ENCODE measurements at places on chromosomes 6 and 20.

GRCh38 chr6:117506180-117506835, 23.8 kb downstream of the DCBLD1 start:
- DNase-seq: no peak

DNA sequence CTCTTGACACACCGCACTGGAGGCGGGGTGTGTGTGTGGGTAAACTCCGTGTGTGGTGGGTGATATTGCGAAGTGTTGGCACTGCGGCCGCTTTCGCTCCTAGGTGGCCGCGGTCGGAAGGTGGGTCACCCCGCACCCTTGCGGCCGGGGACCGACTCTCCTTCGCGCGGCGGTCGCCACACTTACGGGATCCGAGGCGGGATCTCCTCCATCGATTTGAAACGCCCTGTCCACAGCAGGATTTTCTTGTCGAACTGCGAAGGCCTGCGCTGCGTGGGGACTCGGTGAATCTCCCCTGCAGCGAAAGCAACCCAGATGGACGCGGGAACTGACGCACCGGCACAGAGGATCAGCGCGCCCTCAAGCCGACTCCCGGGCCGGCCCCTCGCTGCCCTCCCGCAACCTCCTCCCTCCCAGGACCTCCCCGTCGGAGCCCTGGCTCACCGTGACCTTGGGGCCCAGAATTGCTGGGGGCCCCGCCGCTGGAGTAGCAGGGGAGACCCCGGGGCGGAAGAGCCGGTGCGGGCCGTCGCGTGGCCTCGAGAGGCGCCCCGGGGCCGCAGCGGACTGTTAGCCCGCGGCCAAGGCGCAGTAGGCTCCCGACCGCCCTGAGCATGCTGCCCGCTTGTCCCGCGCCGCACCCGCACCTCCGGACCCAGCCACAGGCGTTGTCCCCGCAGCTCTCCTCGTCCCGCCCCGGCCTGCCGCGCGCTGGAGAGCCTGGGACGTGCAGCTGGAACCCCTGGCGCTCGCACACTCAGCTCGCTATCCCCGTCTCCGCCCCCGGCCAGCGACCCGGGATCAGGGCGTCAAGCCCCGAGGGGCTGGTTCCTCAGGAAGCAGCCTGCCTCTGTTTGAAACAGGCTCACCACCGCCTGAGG, at the start of gene FAM162B:
Gene FAM162B, minus strand, starts transcription at position 759 of the 881 bp plus-strand sequence. Its CDS starts 143 bp downstream, at position 616.
- no peak for DNase-seq

GRCh38 chr6:124958149-124958548, 4.1 kb upstream of the RNF217 start:
- DNase-seq: no peak

DNA sequence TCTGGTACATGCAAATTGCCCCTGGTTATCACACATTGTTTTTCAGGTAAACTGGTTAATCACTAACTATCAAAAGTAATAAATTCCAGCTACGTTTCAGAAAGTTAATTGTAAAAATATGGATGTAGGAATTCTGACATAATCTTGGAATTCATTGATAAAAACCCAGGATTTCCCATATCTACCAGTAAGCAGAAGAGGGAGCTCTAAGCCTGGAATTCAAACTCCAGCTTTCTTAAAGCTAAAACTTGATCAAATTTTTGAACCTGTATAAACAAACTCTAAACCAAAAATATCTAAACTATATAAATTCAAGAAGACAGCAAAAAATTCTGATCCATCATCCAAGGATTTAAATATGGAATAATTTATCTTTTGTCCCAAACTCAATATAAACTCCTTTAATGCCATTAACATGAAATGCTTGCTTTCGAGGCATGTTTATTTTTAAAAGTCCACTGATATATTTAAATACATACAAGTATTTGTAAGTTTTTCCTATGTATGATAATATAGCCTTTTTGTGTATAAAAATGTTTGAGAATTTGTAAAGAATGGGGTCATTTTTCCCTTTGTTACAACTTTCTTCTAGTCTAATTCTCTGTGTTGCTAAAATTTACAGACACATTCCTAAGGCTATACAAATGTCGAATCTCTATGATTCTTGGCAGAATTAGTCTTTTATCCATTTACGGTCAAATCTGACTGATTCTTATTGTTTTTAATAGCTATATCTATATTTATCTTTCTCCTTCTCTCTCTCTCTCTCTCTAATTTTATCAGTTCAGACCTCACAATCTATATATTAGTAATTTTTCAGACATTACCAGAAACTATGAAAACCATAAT, 91.4 kb upstream of the RNF217 start:
- DNase-seq: no peak

DNA sequence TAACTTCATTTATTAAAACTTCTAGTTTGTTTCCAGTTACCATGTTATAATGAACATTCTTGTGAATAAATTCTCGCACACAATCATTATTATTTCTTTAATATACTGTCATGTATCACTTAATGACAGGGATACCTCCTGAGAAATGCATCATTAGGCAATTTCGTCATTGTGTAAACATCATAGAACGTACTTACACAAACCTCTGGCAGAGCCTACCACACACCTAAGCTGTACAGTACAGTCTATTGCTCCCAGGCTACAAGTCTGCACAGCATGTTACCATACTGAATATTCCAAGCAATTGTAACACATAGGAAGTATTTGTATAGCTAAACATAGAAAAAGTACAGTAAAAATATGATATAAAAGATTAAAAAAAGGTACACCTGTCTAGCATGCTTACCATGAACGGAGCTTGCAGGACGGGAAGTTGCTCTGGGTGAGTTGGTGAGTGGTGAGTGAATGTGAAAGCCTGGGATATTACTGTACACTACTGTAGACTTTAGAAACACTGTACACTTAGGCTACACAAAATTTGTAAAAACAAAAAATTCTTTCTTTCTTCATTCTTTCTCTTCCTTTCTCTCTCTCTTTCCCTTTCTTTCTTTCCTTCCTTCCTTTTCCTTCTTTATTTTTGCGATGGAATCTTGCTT, 268.2 kb upstream of the SOX4 start:
- no peak for DNase-seq

GRCh38 chr20:59515013-59515905, 89.1 kb upstream of the PHACTR3 start:
- no peak for DNase-seq

GRCh38 chr20:3896302-3896701, 7.1 kb downstream of the PANK2 start:
- no peak for DNase-seq

- DNase-seq: no peak
These were observed 162.6 kb downstream of the FAM83B start for GRCh38 chr6:55009131-55009530.

GRCh38 chr20:54726687-54727300, 251.4 kb downstream of the DOK5 start:
- no peak for DNase-seq

- DNase-seq: no peak
These were observed 15.2 kb downstream of the VNN1 start for GRCh38 chr6:132698608-132699007.

- DNase-seq: no peak
These were observed 84.0 kb upstream of the TULP1 start for GRCh38 chr6:35596448-35597442.

DNA sequence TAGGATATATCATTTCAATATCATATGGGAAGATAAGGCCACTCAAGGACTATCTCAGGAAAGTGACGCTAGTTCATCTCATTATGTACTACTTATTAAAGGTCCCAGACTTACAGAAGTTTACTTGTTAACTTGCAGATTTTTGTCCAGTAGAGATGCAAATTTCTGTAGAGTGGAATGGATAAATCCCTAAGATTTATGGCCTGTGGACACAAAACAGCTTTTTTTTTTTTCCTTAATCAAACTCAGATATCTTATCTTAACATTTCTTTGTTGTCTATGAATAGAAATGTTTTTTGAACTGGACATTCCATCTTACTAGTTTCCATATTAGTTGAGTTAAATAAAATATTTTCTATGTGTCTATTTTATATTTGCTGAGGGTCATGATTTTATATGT, 110.5 kb upstream of the MAP7 start:
- DNase-seq: no peak
